NCI-H2171 treated with DMSO at 0.1 percent for 48 hours (cell line): ENCODE measurements at places on chromosomes 12 and 14.
A peak's percentile ranks its signal among the peaks of the same experiment; 100 is the strongest.

DNA sequence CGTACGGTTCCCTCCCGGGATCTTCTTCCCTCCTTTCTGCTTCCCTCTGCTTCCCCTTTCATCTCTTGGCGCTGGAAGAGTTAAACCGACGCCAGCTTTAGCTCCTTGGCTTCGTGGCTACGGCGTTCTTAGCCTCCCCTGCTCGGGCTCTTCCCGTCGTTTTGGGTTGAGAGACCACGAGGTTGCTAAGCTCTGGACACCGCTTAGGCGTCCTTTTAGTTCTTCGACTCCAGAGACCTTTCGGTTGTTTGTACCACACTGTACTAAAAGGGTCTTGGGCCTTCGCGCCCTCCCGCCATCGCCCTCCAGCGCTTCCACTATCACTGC is 545 bp downstream of the CPSF2 start:
- peak; percentile 67 for DNase-seq

GRCh38 chr12:85325442-85325841 is 45.4 kb downstream of the ALX1 start:
- peak; percentile 4 for DNase-seq

- DNase-seq = peak; percentile 19
Observed at GRCh38 chr14:52977798-52978197, 26.9 kb upstream of the FERMT2 start.

DNA sequence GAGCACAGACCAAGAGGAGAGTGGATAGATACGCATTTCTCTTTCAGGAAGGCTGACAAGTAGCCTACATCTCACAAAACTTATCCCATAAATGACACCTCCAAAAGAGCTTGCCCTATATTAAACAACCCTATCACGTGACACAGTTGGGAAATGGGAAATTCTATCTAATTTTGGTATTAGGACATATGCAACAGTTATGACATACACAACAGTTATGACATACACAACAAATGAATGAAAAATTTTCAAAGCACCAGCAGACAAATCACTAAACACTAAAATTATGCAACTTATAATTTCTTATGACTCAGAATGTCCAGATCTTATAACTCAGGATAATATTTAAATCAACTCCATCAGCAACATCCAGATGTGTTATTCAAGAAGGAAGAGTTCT is 54.1 kb downstream of the DUSP16 start:
- DNase-seq = no peak

- DNase-seq = no peak
Observed at GRCh38 chr14:84288781-84289180, 1241.2 kb upstream of the FLRT2 start.

DNA sequence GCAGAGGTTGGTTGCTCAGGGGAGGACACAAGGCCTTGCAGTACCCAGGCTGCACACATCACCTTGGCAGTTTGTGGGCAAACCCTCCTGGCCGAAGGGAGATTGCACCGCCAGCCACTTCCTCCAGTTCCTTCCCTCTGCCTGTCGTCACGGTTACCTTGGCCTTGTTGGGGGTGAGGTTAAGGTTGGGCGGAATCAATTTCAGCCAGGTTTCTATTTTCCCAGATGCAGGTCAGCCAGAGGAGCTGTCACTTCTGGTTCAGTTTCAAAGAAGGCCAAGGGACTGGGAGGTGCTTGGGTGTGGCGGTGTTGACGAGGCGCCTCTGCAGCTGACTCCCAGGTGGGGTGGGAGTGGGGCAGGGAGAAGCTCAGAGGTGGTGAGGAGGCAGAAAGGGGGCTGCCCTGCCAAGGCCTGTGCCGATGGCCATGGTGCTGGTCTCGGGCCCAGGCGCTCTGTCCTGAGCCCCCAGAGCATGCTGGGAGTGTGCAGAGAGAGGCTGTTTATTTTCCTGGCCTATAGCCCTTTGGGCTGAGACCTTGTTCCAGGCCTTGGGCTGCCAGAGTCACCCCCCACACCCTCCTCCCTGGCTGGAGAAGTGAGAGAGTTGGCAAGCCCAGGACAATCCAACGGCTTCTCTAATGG is 31.4 kb downstream of the JDP2 start:
- DNase-seq = no peak
